ENCODE measurements at places on chromosomes 5 and 9.

GRCh38 chr9:100086097-100086635 lies 12.6 kb downstream of the ERP44 start:
- DNase-seq = no peak

DNA sequence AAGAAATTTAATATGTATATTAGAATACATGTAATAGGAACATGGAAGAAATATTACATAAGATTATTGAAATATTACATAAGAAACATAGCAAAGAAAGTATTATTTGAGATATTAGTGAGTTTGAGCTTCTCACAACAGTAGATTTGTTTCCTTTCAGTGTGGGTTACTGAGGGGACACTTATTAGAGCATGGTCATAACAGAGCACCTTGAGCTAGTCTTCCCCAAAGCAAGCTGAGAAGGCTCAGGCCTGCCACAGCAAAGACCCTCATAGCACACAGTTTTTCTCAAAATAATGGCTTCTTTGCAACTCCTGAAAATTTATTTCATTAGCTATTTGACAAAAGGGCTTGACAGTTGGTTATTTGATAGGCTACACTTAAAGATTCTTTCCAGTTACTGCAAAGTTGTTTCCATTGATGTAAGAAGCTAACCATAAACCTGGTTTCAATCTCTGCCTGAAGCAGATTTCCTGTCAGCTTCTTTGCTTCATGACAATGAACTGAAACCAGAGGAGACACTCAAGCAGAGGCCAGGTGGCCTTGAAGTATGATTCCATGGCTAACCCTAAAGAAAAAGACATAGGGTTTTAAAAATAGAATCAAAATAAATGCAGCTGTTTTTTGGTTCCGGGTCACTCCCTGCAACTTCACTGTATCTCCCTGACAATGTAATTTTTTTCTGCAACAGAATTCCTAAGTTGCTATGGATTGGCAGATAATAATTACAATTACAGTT lies 68.6 kb downstream of the ERMP1 start:
- DNase-seq = no peak

DNA sequence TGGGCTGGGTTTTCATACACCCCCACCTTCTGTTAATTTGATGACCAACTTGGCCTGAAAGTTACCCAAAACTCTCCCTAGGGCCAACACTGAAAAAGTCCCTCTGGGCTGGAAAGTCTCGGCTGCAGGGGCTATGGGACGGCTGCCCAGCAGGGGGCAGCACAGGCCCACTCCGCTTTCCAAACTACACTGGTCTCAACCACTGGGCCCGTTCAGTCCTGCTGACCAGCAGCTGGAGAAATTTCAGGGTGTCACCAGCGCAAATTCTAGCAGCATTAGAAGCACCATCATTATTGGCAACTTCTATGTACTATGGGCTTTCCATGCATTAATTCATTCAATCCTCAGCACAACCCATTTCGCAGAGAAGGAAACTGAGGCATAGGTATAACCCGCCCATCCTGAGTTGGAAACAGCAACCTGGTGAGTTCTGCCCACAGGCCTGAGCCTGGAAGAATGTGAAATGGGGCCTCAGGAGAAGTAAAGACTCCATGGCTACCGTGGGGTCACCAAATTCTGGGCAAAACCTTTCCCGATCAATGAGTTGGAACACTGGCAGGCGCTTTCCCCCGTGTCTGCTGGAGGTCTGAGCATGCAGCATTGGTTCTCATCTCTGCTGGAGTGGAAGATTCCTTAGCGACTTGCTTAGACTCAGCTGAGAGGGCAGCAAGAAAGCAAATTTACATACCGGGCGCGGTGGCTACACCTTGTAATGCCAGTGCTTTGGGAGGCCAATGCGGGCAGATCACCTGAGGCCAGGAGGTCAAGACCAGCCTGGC lies 9.7 kb downstream of the ORM2 start:
- DNase-seq = no peak

- DNase-seq = no peak
Observed at GRCh38 chr9:35385042-35385441, 104.9 kb upstream of the RUSC2 start.

DNA sequence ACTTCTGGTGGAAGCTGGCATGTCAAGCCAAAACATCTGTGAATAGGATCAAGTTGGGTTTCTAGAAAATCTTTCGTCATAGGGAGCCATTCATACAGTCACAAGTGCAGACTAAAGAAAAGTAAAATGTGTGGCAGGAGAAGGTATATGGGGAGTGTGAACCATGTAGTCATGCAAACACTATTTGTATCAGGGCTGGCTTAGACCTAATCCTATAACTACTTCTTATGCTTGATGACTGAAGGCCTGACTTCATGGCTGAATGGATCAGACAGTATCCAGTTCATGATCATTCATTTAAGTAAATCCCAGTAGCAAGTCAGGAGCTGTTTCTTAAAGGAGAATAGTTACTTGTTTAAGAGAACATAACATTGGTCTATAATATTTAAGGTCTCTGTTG lies 63.8 kb upstream of the DAPK1 start:
- DNase-seq = no peak

- DNase-seq = no peak
Observed at GRCh38 chr9:1977026-1977425, 38.1 kb upstream of the SMARCA2 start.

- DNase-seq = no peak
Observed at GRCh38 chr5:121090822-121091221, 626.7 kb downstream of the PRR16 start.

DNA sequence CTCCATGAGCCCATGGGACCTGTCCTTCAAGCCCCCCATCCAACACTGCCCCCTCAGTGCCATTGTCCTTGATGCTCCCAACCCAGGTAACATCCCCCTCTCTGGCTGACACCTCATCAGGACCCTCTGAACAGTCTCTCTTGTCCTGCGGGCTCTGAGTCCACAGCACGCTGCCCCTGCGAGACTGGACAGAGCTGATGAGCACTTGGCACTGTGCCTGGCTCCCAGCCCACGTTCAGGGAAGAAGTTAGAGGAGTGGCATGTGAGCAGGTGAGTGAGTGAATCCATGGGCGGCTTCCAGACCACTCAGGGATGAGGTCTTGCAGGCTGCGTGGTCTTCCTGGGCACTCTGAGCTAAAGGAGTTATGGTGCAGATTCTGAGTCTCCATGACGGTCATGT lies 70.7 kb downstream of the PAX5 start:
- no peak for DNase-seq

DNA sequence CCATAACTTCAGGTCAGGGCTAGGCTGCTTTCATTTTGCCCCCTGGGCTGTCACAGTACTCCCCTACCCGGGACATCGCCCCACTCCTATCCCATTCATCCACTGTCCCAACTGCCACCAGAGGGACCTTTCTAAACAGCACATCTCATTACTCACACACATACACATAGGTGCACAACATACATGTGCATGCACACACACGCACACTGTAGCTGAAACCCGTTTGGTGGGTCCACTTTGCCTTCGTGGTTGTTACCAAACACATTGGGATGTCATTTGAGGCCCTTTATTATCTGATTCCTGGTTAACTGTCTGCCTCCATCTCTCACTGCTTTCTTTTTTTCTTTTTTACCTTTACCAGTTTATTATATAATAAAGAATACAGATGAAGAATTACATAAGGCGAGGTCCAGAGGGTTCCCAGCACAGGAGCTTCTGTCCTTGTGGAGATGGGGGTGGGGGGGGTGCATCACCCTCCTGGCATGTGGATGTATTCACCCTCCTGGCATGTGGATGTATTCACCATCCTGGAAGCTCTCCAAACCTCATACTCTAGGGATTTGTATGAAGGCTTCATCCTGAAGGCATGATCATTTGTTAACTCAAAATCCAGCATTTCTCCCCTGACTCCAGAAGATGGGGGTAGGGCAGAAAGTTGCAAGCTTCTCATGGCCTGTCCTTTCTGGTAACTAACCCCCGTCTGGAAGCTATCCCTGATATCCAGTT lies 186.0 kb downstream of the GOLPH3 start:
- DNase-seq = no peak

DNA sequence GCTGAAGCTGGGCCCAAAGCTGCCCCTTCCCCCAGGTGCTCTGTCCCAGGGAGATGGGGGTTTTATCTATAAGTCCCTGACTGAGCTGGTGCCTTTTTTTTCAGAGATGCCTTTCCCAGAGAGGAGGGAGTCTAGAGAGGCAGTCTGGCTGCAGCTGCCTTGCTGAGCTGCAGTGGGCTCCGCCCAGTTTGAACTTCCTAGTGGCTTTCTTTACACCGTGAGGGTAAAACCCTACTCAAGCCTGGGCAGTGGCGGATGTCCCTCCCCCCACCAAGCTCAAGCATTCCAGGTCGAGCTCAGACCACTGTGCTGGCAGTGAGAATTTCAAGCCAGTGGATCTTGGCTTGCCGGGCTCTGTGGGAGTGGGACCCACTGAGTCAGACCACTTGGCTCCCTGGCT lies 41.3 kb downstream of the CAVIN4 start:
- no peak for DNase-seq

- DNase-seq = peak; percentile 39
Observed at GRCh38 chr5:72556351-72557166, 49.3 kb upstream of the ZNF366 start.

DNA sequence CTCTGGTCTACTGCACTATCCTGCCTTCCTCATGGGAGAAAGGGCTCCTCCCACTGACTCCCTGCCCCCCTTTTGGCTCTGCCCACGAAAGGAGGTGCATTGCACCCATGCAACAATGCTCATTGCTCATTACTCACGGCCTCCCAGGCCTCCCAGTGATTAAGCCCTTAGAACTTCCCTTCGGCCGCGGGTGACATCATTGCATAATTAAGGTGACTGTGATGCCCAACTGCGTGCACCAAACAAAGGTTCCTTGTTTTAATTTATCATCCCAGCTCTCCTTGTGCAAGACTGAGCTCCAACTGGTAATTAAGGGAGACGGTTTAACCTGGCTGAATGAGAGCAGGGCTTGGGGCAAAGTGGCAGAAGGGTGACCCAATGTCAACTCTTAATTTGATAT lies 180.4 kb downstream of the GAS1 start:
- no peak for DNase-seq

DNA sequence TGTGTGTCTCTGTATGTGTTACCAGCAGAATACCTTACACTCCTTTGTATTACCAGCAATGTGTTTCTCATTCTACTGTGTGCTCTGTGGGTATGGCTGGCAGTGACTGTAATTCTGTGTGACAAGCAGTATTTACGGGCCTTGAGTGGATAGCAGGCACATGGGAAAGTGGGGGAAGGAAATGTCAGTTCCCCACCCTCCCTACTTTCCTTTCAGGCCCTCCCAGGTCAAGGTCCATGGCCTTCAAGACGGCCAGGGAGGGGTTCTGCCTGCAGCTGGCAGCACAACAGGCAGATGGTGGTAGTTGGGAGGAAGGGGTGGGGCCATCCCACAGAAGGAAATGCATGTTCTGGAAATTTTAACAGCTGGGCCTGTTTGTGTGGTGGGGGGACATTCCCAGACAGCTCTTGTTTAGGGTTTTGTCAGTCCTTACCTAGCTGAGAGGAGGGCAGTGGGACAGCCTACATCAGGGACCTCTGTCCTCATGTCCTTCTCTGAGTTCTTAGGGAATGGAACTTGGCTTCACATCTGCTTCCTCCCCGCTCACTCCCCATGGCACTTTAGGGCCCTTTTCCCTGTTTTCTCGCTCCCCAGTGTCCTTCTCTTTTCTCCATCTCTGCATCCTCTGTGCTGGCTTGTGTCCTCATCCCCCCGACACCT lies 14.6 kb upstream of the TNIP1 start:
- no peak for DNase-seq

DNA sequence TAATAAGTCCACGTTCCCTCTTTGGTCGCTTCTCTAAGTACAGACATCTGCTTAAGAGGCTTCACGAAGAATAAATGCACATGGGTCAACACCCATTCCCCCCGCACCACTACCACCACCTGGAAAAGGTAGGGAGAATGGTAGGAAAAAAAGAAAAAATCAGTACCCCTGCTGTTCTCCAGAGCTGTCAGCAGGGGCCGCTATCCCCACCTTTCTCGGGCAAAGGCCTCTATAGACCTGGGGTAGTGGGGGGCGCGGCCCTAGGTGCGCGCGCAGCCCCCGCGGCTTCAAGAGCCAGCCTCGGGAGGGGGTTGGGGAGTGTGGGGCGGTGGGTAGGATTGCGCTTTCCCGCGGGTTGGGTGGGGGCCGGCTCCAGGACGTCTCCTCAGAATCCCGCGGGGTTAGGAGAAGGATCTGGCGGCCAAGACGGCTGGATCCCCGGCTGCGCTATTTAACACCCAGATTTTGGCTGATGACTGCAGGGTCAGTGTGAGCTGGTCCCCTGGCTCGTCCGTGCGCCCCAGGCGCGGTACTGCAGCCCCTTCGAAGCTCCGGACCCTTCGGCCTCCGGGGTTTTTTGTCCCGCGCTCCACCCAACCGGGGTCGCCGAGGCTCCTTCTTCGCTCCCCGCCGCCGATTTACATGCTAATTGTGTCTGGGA lies 1.6 kb upstream of the SEMA6A start:
- no peak for DNase-seq

GRCh38 chr5:87246061-87246460 lies 21.6 kb upstream of the RASA1 start:
- DNase-seq = no peak

DNA sequence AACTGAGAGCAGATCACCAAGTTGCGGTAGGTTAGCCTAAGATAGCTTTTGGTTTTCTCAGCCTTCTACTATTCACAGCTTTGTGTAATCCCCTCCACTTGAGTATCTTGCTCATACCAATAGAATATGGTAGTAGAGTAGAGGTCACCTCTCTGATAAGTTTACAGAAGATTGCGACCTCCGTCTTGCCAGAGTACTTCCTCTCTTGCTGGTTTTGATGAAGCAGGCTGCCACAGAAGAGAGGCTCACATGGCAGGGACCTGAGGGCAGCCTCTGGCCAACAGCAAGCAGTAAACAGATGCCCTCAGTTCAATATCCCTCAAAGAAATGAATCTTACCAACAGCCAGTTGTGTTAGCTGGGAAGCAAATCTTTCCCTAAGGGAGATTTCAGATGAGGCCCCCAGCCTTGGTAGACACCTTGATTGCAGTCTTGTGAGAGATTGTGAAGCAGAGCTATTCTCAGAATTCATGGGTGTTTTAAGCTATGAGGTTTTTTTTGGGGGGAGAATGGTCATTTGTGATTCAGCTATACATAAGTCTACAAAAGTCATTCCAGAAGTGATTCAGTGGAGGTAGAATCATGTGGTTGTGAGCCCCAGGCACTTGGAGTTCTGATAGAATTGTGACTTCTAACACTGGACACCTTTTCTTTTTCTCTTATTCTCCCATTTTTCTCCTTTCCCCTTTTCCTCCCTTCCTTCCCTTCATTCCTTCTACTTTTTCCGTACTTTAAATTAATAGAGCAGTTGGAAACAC lies 22.7 kb upstream of the CDKN2B start:
- DNase-seq = no peak

DNA sequence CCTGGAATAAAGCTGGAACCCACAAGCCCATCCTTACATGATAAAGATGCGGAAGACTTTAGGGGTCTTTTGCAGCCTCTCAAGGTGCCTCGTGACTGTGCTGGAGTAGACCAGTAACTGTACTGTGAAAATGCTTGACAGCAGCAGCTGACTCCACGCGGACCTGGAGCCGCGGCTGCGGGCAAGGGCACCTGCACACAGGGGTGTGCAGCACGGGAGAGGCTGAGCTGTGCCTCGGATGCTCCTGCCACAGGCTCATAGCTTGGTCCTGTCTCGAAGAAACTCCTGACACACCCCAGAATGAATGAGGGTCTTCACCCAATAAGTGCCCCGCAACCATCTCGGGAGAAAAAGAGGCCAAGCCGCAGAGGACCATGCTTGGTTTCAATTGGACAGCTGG lies 40.3 kb upstream of the CEP72 start:
- DNase-seq = no peak
